ENCODE measurements at places on chromosomes 7 and 10.

- no peak for DNase-seq
These were observed 479.5 kb downstream of the TNS3 start for GRCh38 chr7:47102331-47102841.

DNA sequence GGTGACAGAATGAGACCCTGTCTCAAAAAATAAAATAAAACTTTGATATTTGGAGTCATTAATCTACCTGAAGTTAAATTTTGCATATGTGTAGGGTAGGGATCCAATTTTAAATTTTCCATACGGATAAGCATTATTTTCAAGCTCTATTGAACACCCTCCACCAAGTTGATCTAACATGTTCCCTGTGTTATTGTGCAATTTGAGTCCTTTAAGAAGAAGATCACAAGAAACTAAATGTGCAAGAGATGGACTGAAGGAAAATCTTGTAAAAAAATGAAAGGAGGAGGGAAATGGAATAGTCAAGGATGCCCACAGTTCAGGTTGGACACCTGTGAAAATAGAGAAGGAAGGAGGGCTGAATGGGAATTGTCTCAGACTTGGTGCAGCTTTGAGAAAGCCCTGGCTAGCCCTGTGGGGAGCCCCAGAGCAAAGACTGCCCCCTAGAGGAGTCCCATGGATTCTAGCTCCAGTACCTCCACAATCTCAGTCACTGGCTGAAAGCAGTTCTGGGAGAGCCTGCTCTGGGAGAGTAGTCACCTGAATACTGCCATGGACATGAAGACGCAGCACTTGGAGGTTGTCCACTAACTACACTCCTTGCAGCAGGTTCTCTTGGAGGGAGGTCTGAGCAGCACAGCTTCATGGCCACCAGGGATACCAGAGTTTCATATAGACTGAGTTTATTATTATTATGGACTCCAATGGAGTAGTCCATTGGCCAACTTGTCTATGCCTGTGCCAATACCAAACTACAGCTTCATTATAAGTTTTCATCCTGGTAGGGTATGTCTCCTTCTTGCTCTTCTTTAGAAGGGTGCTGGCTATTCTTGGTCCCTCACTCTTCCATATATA is 5.7 kb upstream of the TIAL1 start:
- peak; percentile 35 for DNase-seq

GRCh38 chr7:149884016-149884415 is 10.2 kb downstream of the ATP6V0E2 start:
- no peak for DNase-seq

GRCh38 chr7:36287371-36288241 is 102.1 kb upstream of the ANLN start:
- no peak for DNase-seq

DNA sequence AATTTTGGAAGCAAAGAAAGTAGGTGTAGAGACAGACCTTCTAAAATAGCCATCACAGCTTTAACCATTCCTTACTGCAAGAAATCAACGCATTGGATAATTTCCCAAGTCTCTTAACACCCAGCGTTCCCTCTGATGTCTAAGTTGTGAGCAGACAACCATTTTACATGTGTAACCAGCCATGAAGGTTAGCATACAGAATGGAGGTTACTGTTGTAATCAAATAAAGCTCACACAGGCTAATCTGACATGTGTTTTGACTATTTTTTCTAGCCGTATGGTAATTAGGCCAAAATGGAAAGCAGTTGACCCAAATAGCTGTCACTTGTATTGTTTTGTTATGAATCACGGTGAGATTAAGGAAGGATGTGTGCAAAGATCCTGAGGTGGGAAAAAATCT is 336.4 kb downstream of the RNLS start:
- DNase-seq = no peak

DNA sequence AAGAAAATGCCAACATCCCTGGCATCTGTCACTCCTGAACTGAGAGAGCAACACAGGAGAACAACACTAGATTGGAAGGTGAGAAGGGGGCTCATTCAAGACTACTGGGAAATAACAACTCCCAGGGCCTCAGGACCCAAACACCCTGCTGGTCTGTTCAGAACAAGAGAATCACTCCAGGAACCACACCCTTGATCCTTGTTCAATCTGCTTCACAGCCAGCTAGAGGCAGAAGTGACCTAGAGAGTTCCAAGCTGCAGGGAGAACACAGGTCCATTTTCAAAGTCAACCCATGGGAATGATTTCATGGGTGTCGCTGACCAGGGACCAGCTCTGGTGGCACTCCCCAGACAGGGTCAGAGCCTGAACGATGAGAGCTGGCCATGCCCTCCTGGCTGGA is 42.3 kb downstream of the LRRC20 start:
- DNase-seq = no peak

DNA sequence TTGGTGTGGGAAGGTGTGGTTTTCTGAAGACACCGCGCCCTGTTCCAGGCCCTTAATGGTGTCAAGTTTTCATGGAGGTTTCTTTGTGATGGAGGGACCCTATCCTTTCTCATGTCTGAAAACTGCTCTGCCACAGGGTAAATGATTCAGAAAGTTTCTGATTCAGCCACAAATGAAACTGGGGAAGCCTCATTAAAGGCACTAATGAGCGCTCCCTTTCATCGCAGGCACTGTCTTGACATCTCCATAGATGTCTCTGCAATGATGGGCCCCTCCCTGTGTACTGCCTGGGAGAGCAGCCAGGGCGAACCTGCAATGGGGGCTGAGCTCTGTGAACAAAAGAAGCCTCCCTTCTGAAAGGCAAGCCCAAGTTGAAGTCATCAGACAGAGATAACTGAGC is 355.3 kb downstream of the PRPF18 start:
- no peak for DNase-seq

DNA sequence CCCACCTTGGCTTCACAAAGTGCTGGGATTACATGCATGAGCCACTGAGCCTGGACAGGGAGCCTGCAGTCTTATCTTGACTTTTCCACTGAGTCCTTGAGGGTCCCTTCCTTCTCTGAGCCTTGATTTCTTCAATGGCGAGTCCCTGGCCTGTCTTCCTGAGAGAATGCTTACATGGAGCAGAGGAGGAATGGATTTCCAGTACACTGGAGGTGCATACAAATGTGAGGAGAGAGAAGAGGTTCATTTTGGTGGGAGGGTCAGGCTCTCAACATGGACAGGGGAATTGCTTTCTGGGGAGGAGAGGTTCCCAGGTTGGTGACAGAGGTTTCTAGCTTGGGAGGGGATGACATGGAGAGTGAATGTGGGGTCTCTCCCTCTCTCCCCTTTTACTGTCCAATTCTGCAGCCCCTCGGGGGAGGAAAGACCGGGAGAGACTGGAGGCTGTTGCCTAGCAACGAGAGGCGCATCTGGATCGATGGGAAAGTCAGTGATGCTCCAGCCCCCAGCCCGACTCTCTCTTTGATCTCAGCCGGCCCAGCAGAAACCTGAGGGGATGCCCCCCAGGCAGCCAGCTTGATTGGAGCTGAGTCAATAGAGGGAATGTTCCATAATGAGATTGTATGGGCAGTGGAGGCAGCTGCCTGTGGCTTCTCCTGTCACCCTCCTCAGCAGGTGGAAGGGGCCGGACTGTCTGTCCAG is 14.8 kb downstream of the SRRM3 start:
- DNase-seq = no peak

DNA sequence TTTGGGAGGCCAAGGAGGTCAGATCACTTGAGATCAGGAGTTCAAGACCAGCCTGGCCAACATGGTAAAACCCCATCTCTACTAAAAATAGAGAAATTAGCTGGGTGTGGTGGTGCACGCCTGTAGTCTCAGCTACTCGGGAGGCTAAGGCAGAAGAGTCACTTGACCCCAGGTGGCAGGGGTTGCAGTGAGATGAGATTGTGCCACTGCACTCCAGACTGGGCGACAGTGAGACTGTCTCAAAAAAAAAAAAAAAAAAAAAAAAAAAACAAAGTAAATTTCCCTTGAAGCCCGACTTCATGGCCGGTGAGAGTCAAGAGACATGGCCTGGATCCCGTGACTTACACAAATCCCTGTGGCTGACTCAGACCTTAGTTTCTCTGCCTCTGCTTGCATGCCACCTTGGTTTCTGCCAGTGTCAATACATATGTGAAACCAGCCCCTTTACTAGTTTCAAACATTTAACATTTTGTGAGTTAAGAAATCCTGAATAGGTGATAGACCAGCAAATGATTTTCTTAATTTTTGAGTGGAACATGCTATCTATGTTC is 62.8 kb downstream of the ZEB1 start:
- DNase-seq = no peak

- no peak for DNase-seq
These were observed 281.2 kb downstream of the SKAP2 start for GRCh38 chr7:26583094-26583648.

DNA sequence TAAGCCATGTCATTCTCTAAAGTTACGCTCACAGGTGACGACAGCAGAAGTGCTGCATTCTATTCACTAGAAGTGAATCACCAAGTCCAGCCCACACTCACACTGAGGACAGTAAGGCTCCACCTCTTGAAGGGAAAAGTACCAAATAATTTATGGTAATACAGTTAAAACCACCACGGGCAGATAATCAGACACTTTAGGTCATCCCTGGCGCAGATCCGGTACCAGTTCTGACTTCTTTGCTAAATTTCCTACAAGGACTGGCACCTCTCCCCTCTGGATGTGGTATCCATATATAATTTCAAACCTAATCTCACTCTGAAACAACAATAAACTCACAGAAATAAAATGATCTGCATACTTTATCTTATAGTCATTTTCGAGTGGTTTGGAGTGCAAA is 954.7 kb upstream of the GHITM start:
- DNase-seq = no peak

- no peak for DNase-seq
These were observed 18.0 kb upstream of the LIPA start for GRCh38 chr10:89269433-89270152.

DNA sequence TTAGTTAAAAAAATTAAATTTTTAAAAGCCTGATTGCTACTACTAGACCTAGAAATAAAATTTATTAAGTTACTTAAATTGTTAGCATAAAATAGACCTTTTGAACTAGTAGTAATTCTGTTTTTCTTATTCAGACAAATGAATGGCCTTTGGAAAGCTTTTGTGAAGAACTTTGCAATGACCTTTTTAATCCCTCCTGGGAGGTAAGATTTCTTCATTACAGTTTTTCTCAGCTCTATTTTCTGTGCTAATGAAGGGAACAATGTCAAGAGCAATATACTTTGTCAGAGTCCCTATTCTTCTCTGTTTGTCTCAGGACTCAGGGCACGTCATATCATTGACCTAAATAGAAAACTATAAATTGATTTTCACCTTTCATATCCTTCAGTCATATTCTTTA is 33.5 kb downstream of the BTAF1 start:
- DNase-seq = no peak

- DNase-seq = peak; percentile 54
These were observed 7.9 kb downstream of the ZNF22 start for GRCh38 chr10:45008524-45009161.

DNA sequence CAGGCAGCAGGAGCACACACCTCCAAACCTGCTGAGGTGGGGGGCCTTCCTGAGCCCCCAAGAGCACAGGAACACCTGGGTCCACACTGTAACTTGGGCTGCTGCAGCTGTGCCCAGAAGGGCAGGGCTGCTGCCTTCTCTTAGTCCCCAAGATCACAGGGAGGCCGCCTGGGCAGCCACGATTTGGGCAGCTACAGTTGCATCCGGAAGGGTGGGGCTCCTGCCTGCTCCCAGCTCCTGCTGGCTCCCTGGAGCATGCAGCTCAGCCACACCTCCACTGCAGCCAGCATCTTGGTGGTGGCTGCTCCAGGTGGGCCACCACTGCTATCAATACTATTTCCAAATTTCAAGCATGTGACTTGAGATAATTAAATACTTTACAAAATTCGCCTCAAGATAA is 38.5 kb upstream of the AGMO start:
- no peak for DNase-seq

DNA sequence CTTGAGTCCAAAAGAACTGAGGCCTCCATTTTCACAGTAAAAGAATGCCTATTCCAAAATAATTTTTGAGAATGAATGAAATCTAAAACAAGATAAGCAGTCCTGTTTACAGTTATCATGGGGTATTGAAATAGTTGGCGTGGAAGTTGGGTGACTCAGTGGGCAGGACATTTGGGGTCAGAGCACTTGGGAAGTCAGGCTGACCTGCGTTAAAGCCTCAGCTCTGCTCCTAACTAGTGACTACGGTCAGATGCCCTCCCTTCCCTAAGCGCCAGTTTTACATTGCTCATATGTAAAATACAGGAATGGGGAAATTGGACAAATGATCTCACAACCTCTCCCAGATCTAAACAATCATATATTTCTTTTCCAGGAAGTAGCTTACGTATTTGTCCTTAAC is 2.3 kb upstream of the PAPSS2 start:
- no peak for DNase-seq

GRCh38 chr7:7151865-7152264 is 30.5 kb upstream of the C1GALT1 start:
- no peak for DNase-seq

GRCh38 chr7:2663121-2663886 is 24.7 kb upstream of the AMZ1 start:
- DNase-seq = no peak

GRCh38 chr7:94897541-94897940 is 9.9 kb upstream of the PPP1R9A start:
- no peak for DNase-seq

DNA sequence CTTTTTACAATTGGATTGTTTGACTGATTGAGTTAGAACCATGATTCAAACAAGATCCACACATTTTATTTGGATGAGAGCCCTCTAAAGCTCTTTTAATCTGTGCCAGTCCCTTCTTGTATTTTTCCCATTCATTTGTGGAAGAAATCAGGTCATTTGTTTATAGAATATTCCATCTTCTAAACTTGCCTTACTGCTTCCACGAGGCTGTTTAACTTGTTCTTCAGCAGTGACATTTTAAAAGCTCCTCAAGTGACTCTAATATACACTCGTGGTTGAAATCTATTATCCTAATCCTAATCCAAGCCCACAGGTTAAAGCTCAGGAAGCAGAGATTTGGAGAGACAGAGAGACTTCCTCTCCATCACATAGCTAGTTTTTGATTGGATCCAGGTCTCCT is 155.4 kb upstream of the SVIL start:
- no peak for DNase-seq

DNA sequence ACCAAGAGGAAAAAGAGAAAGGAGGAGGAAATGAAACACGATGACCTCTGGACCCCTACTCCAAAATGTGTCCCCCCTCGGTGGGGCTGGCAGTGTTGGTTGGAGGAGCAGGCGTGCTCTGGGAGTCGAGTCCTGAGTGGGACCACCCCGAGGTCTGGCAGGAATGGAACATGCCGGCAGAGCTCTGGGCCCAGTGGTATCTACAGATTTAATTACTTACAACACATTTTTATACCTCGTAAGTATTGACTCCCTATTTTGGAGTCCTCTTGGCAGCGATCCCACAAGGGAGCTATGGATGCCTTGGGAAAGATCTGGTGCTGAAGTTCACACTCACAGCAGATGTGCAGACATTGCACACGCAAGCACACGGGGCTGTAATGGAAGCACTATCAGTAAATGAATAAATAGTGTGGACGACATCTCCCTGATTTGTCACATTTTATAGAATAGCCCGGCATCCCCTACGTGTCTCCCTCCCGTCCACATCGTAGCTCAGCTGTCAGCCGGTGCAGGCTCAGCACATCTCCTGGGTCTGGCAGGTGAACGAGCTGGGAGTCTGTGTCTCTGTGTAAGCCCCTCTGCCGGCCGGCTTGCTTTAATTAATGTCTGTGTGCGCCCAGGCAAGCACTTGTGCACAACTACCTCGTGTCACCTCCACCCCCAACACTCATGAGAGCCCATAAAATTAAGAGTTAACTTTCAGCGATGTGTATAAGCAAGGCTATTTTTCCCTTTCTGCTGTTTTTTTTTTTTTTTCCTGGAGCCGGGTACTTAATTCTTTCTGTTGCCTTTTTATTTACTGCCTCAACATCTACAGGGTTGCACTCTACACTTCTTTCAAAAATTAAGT is 603.2 kb downstream of the LRMDA start:
- no peak for DNase-seq
